ENCODE measurements at places on chromosomes 16 and 17. TPM values are rescaled to one million over a fixed set of nuclear protein-coding genes. Genes with fewer than 3 reads are reported as not detected.

The BAIAP2 gene
- polyA plus RNA-seq = 12.1 TPM

DNA sequence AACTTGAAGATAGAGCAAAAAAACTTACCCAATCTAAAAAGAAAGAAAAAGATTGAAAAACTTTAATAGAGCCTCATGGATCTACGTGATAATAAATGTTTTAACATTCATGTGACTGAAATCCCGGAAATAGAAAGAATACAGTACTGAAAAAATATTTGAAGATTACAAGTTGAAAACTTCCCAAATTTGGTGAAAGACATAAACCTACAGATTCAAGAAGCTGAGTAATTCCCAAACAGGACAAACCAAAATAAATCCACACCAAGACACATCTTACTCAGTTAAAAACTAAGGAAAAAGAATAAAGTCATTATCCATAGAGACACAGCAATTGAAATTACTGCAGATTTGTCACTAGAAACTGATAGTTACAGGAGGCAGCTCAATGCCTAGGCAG lies 121.8 kb upstream of the NUDT7 start:
- DNase-seq = no peak

GRCh38 chr16:50263060-50263909 lies 3.1 kb upstream of the ADCY7 start:
- DNase-seq = no peak

The IRX5 gene
- 1.8 TPM for polyA plus RNA-seq

DNA sequence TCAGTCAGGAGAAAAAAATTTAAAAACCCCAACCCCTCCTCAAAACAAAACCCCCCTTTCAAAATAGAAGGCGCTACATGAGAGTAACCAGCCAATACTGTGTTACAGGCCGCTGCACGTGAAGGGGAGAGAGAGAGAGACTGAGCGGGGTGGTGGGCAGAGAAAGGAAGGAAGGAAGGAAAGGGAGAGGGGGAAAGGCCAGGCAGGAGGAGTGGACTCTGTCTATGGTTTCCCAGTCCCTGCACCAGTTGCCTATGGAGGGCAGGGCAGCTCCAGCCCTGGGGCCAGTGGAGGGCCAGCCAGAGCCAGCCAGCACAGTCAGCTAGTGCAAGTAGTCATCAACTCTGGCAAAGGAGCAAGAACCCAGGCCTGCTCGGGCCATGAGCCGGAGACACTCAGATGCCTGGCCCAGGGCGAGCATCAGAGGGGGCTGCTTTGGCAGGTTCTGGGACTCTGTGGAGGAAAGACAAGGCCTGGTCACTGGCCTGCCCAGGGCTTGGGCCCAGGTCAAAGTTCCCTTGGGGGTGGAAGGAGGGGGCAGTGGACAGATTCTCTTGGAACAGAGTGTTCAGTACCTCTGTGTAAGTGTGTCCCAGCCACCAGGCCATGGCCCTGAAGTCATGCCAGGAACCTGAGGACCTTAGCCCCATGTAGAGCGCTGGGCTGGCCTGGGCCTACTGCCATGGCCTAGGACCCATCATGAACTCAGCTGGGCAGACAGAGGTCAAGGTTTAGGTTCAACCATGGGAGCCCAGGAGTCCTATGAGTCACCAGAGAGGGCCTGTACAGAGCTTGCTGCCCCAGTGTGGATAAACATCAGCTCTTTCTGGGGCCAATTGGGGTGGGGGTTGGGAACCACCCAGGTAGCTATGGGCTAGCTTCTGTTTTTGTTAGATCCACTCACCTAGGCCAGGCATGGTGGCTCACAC lies 7.3 kb upstream of the GFOD2 start:
- no peak for DNase-seq

DNA sequence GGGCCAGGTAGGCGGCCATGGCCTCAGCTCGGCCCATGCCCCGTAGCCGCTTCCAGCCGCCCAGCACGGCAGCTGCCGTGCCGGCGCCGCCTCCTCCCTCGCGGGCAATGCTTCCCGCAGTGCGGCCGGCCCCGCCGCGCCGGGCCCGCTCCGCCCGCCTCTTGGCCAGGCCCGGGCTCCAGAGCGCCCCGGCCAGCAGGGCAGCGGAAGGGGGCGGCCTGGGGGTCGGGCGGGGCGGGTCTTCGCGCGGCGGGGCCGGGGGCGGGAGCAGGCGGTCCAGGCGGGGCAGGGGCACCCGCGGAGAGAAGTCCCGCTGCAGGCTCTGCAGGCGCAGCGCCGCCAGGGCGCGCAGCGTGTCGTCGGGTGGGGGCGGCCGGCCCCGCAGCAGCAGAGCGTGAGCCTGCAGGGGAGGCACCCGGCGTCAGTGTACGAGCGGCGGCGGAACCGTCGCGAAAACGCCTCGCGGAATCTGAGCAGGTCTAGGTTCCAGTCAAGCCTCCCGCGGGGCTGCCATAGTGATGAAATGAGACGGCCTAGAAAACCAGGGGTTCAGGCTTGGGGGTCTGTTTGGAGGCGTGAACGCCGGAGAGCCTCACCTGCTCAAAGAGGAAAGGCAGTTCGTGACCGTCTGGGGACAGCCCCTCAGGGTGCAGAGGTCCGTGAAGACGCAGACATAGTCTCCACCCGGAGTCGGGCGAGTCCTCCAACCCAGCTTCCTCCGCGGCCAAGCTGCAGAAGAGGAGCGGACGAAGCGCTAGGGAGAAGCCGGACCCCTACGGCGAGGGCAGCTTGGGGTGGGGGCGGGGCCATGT lies 6.6 kb downstream of the PLEKHH3 start:
- DNase-seq = no peak

The ZG16 gene
- polyA plus RNA-seq = not detected

Measured in BJ (cell line).